ENCODE measurements at places on chromosomes 1 and 21. TPM values are rescaled to one million over a fixed set of nuclear protein-coding genes. Genes with fewer than 3 reads are reported as not detected.
A peak's percentile ranks its signal among the peaks of the same experiment; 100 is the strongest.

DNA sequence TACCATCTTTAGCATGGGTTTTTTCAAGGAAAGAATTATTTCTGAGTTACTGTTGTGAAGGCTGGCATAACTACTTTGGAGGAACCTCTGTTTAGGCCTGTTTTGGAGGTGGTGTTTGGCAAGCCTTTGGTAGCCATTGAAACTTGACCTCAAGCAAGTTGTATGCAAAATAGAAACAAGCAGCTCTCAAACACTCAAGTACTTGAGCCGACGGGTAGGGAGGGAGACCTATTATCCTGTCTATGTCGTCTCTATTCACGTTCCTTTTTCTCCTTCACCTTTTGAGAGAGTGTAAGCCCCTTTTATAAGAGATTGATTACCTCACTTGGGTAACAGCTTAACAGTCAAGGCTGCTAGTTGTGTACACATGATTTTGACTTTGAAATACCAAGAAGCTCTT lies 878.3 kb upstream of the CXADR start:
- no peak for DNase-seq

DNA sequence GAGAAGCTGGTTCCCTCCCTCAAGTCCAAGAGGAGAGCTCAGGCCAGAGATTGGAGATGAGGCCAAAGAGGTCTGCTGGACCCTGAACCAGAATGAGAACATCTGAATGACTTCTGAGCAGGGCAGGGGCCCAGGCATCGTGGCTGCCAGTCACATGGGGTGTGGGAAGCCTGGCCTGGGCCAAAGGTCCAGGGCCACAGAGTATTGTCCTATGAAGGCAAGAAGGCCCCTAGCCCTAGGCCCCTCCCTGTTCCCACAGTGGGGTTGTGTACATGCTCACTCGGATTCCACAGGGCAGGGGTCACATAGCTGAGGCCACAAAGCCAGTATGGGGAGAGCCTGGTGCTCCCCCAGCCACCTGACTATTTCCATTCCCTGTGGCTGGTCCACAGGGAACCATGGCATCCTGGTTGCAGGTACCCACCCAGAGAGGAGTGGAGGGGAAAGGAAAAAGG lies 18.5 kb upstream of the SLC1A7 start:
- no peak for DNase-seq

DNA sequence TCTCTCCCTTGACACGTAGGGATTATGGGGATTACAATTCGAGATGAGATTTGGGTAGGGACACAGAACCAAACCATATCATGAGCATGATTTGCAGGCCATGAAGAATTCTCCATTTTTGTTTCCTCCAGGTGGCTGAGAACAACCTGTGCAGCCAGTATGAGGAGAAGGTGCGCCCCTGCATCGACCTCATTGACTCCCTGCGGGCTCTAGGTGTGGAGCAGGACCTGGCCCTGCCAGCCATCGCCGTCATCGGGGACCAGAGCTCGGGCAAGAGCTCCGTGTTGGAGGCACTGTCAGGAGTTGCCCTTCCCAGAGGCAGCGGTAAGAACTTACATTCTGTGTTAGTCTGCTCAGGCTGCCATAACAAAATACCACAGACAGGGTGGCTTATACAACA lies 9.7 kb downstream of the MX1 start:
- DNase-seq = peak; percentile 32

- DNase-seq = no peak
These were observed 67.4 kb upstream of the CASZ1 start for GRCh38 chr1:10863886-10864285.

GRCh38 chr1:57845041-57845440 lies 421.2 kb upstream of the DAB1 start:
- DNase-seq = no peak

DNA sequence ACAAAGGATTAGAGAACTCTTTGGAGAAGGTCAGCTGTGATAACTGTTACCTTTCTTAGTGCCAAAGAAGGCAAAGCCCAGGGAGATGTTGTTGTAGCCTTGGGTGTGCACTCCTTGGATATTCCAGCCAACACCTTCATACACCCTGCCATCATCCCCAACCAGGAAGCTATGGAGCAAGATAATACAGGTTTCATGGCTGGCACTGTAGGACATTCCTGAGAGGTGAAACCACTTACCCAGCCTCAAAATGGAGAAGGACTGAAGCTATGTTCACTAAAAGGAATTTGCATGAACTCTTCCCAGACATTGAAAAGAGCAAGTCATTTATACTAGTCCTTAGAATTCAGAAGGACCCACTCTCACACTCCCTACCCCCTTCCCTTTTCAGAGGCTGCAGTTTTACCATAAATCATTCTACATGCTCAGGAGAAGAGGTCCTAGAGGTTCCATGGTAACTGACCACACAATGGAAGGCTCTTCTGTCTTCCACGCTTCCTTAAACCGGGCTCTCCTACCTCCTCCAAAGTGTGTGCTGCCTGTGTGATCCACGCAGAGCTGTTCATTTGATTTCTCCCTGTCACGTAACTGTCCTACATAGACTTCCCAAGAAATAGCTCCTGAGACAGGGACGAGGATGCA lies 5.5 kb downstream of the PGLYRP4 start:
- no peak for DNase-seq

The TTC22 gene
- 0.43 TPM for total RNA-seq

GRCh38 chr1:234861024-234861620 lies 251.1 kb upstream of the IRF2BP2 start:
- no peak for DNase-seq

DNA sequence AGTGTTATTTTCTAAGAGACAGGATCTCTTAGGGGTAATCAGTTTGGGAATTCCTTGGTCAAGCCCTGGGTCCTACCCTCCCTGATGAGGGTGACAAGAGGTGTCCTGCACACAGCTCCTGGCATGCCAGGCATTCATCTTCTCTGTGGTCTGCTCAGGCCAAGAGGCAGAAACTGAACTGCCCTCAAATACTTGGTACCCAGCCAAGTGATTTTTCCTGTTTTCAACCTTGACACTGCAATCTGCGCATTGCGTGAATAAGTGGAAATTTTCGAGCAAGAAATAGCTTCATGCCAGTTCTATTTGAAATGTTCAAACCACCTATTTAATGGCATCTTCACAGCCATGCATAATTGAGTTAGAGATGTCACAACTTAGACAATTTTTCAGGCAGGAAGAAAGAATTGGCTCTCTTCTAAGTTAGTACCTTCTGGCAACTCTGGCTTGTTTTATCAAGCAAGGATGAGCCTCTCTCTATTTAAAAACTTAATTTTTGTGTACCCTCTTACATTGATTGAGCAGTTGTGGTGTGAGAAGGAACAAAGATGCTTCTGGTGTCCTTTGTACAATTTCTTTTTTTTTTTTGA lies 27.0 kb downstream of the DNM3 start:
- no peak for DNase-seq

The MYOC gene
- total RNA-seq = 2.8 TPM

DNA sequence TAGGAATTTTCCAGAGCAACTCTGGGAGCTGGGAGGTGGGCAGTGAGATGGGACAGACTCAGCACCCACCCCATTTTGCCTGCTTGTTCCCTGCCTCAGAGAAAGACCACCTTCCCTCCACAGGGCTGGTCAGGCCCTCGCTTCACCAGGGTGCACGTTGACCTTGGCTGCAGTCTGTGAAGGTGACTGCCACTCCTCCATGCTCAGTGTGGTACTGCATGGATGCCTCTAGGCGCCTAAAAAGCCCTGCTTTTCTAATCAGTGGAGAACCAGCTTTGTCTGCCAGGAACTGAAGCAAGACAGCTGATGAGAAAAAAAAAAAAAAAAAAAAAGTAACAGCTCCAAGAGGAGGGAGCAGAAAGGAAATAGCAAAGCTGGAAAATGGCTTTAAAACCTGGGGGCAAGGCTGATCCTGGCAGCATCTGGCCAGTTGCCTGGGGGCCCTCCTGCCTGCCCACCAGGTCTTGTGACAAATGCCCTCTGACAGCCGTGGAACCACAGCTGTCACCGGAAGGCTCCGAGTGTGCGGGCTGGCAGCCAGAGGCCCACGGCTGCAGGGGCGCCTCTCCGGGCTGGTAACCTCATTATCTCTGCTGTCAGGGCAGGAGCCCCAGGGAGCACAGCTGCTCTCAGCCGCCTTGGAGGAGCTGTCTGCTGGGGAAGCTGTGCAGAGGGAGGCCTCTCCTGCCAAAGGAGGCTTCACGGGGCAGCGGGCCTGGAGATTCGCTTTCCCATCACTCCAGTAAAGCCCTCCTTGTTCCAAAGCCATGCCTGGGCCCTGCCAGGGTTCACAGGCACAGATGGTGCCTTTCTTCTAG lies 13.7 kb downstream of the KIAA1614 start:
- no peak for DNase-seq

The TTC34 gene
- 0.08 TPM for total RNA-seq

The DIO1 gene
- total RNA-seq = not detected

- no peak for DNase-seq
These were observed 144.0 kb downstream of the MAGI3 start for GRCh38 chr1:113534130-113534817.

The EPHA2 gene
- total RNA-seq = 17.5 TPM

DNA sequence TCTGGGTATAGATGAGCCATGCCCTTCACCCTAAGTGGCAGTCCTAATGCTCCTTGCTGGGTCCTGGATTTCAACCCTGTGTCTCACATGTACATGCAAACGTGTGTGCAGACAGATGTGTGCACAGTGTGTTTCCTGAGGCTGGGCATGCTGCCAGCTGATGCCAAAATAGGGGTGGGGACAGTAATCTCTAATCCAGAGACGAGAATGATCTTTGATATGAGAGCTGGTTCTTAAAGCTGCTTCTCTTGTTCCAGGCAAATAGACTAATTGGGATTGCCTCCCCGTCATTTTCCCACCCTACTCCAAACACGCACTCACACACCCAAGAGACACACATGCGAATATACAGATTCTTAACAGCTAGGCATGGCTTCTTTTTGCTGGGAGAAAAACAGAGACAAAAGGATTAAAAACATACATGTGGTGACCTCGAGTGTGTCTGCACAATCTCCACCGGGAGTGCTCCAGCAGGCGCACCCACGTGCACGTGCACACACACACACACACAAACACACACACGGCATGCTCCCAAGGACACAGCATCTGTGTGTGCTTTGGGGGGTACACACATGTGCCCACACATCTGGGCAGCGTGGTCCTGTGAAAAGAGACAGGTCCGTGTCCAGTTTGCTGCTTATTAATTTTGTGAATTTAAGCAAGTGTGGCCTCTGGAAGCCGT lies 102.1 kb upstream of the ZBTB40 start:
- DNase-seq = no peak

The APOBEC4 gene
- total RNA-seq = not detected

The FCRLA gene
- not detected for total RNA-seq

The MYBPH gene
- total RNA-seq = not detected

The LHX8 gene
- not detected for total RNA-seq

GRCh38 chr21:39849014-39849655 lies 18.1 kb upstream of the PCP4 start:
- DNase-seq = no peak

DNA sequence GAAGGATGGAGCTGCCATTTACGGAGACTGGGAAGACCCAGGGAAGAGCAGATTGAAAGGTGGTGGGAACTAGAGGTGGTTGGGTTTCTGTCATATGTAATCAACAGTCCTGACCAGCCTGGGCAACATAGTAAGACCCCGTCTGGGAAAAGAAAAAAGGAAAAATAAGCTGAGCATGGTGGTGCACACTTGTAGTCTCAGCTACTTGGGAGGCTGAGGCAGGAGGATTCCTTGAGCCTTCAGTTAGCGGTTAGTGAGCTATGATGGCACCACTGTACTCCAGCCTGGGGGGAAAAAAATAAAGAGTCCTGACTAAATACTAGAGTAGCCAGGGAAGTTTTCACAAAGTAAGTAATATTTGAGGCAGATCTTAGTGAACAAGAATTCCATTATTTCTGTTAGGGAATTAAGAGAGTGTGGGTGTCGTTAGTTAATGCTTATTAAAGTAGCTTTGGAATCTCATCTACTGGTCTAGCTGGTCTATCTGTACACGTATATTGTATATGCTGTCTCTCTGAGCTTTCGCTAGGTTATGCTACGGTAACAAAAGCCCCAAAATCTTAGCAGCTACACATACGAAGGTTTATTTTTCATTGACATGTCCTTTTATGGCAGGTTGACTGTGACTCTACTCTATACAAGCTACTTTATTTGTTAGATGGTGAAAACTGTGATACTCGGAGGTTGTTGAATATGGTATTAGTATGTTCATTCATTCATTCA lies 4.4 kb downstream of the NBPF1 start:
- no peak for DNase-seq

The LAMB3 gene
- 11.1 TPM for total RNA-seq

- DNase-seq = no peak
These were observed 15.9 kb upstream of the EPB41 start for GRCh38 chr1:28898405-28898881.

DNA sequence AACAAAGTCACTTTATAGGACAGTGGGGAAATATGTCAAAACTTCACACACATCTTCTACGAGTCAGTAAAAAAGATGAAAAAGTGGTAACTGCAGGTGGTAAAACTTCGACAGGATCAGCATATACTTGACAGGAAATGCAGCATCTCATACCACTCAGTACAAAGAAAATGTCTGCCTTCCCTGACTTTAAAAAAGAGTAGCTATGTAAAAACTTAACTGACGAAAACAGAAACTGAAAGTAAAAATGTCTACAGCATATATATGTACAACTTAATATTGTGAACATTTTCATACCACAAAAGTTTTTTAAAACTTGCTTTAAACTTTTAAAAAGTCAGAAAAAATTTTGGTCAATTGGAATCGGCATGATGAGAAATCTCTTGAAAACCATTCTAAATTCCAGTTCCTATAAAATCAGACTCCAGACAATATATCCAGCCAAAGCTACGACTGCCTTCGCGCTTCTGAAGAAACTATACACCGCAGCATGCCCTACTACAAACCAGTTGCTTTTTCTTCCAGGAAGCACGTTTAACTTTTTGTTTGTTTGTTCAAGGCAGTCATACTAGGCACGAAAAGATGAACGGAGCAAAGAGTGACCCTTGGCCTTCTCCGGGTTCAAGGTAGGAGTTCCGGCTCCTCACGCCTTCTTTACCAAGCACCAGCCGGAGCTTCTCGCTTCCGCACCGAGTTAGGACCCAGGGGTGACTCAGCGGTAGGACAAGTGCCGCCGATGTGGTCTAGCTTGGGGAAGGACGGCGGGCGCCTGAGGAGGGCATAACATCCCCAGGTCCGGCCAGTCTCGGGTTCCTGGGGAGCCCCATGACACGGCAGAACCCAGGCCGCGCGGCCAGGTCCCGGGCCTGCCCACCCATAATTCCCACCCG lies 612 bp downstream of the PSMA5 start:
- no peak for DNase-seq

DNA sequence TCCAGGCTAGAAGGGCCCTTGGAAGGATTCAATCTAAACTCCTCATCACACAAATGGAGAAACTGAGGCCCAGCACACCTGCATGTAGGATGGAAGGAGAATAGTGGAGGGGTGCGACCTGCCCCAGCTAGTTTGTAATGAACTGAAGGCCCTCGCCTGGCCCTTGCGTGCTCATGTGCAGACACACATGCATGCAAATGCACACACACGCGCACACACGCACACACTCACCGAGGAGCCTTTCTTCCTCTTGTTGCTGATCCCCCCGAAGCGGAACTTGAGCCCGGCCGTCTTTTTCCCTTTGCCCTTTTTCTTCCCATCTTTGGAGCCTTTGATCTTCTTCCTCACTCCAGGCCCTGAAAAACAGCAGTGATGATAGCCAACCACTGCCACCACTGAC lies 27.9 kb downstream of the CHD5 start:
- no peak for DNase-seq

Measured in right atrium auricular region (tissue), 2 donors.